Stimulated activated CD4-positive, alpha-beta T cell treated with anti-CD3 and anti-CD28 coated beads, Interleukin-15, amount 100 ng/mL, for 48 hours (primary cell): ENCODE measurements at places on chromosomes 4 and X.

GRCh38 chr4:38949411-38950051 lies 81.9 kb downstream of the FAM114A1 start:
- DNase-seq = no peak

DNA sequence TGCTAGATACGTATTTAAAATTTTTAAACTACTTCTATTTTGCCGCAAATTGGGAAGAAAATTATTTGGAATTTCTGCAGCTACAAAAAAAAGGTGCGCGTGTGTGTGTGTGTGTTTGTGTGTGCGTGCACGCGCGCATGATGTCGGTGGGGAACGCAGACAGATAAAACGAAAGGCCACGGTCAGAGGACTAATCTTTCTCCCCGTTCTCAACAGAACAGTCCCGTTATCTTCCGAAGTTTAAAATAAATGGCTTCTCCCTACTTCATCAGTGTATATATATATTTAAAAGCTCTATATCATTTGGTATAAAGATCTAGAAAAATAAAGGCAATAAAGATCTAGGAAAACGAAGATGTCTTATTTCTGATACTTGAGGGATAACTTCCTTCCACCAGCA lies 1.5 kb downstream of the MGARP start:
- no peak for DNase-seq

DNA sequence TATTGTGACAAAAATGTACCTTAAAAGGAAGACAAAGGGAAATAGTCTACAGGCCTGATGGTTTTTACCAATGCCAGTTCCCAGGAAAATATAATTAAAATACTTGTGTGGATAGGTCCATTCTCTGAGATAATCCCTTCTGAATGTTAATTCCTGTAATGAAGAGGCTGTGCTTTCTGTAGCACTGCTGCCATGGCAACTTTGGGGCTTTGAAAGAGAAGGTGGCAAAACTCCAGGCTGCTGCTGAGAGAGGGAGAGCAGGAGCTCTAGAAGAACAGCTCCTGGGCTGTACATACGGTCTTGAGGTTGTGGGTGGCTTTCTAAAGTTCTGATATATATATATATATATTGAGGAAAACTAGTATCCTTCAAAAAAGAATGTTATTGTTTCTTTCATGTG lies 125.4 kb downstream of the PDLIM5 start:
- no peak for DNase-seq

DNA sequence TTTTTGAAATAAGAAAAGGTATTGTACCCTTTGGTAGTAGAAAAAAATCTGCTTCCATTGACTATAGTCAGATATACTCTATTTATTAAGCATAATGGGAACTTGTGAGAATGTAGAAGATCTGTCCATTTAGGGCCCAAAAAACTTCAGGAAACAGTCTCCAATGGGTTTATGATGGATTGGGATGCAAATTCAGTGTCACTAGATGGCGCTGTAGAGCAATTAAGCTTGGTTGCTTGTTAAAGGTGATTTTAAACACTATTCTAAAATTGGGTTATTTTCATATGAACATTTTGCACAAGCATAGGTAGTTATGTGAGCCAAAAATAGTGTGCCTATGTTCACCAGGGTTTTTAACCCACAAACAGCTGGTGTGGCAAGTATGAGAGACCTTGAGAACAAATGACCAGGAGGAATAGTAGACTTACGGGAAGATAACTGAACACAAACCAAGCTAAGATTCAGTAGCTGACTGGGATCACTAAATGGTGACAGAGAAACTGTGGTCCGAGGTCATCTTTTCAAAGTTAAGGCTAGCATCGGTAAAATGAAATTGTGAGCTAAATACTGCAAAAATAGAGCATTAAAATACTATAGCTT lies 80.3 kb upstream of the LSM6 start:
- no peak for DNase-seq

DNA sequence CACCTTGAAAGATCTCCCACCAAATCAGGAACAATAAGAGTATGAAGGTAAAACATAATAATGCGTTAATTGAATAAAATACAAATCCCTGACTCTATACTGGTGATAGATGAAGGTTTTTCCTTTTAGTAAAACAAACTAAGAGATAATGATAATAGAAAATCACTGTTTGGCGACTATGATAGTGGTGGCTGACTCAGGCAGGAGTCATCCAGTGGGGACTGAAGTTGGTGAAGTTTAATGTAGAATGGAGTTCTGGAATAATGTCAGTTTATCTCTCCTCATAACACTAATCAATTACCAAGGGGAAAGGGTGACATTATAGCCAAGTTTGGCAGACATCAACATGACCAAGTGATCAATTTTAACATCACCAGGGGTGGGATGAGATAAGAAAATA lies 21.3 kb downstream of the ABCG2 start:
- no peak for DNase-seq

DNA sequence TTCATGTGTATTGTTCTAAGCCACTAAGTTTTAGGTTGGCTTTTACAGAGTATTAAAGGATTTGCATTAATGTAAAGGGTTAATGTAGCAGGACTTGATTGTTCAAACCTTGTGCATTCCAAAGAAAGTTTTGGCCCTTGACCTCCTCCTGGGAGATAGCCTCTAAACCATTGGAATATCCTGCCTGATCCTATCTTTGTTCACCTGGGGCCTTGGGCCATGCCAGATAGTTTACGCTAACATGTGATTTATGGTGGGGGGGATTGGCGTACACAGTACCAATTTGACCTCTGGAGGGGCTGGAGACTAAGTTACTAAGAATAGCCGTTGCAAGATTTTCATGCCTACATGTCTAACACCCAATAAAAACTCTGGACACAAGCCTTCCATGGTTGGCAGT lies 1002.7 kb upstream of the PABPC4L start:
- DNase-seq = no peak

DNA sequence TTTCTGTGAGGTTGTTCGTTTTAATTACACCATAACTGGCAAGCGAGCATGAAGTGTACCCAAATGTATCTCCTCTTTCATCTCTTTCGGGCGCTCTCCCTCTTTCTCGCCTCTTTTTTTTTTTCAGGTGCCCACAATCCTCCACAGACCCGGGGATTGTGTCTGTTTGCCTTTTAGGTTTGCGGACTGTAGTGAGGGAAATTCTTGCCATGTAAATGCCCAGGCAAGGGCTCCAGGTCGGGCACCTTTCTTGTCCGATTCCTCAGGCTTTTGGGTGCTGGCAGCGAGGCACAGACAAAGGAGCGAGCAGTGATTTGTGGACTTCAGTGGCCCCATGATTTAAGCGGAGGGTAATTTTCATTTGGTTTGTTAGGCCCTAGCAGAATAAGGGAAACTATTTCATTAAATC lies 1.1 kb upstream of the PHOX2B start:
- DNase-seq = no peak

GRCh38 chrX:123960956-123961267 lies 594 bp upstream of the STAG2 start:
- DNase-seq = no peak

DNA sequence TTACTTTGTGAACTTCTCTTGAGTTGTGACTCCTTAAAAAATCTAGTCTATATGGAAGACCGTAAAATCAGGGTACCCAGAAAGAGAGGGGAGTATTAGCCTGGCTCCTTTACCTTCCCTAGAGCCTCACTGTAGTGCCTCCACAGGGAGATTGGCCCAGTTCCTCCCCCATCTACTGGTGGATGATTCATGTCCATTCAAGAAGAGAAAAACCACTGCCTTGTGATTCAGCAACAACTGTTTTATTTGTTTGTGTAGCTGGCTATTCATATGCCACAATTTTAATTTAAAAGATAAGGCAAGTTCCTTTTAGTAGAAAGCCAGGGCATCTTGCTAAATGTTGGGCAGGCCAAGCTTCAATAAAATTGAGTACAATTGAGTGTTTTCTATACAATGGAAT lies 221.8 kb upstream of the KCNIP4 start:
- DNase-seq = no peak

GRCh38 chrX:152220606-152221005 lies 82.2 kb upstream of the MAGEA10 start:
- DNase-seq = no peak

GRCh38 chr4:150001815-150002214 lies 76.4 kb upstream of the DCLK2 start:
- DNase-seq = no peak
